ENCODE measurements at places on chromosomes 1 and 21. TPM values are rescaled to one million over a fixed set of nuclear protein-coding genes. Genes with fewer than 3 reads are reported as not detected.

B3GALT5 gene
- 0.18 TPM for total RNA-seq

RNF186 gene
- total RNA-seq: not detected

APP gene
- 196 TPM for total RNA-seq

CYP4Z1 gene
- not detected for total RNA-seq

PBX1 gene
- 17.9 TPM for total RNA-seq

PRAMEF13 gene
- not detected for total RNA-seq

CYP2J2 gene
- total RNA-seq: not detected
